ENCODE measurements at places on chromosomes 6 and 20.

DNA sequence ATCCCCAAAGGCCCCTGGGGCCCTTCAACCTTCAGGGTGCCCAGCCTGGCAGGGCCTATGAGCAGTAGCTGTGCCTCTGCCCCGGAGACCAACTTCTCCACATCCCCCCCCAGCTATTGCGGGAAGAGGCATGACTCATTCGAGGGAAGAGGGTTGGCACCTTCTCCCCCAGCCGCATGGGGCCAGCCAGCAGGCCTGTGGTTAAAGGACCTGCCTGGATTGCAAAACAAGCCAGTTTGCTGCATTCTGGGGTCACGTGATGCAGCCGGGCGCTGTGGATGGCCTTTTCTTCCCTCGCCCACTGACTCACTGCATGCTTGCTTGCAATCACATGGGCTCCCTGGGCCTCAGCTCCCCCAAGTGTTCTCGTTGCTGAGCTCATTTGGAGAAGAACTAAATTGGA, 182.5 kb downstream of the MAFB start:
- peak; percentile 28 for DNase-seq

DNA sequence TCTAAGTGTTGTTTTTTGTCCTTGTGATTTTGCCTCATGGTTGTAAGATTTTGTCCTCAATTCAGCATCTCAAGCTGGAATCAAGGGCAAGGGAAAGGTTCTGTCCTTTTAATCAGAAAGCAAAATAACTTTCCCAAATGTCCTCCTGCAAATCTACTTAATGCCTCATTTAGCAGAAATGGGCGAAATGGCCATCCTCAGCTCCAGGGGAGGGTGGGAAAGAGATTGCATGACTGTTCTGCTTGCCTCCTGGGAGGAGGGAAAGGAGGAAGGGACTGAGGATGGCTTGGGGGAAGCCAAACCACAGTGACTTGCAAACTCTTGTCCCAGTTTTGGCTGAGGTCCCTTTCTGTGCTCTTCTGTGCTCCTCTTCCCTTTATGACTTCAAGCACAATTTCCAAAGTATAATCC, 43.4 kb downstream of the TNFAIP3 start:
- DNase-seq = no peak

GRCh38 chr6:131353876-131354275, 218.6 kb downstream of the AKAP7 start:
- no peak for DNase-seq

- DNase-seq = no peak
These were observed 30.8 kb downstream of the PDE10A start for GRCh38 chr6:165632194-165632593.

GRCh38 chr6:28864326-28864923, 59.4 kb downstream of the TRIM27 start:
- no peak for DNase-seq

GRCh38 chr6:42795651-42796050, 13.8 kb downstream of the BICRAL start:
- no peak for DNase-seq

GRCh38 chr6:63527658-63528514, 44.4 kb upstream of the LOC128125822 start:
- no peak for DNase-seq

DNA sequence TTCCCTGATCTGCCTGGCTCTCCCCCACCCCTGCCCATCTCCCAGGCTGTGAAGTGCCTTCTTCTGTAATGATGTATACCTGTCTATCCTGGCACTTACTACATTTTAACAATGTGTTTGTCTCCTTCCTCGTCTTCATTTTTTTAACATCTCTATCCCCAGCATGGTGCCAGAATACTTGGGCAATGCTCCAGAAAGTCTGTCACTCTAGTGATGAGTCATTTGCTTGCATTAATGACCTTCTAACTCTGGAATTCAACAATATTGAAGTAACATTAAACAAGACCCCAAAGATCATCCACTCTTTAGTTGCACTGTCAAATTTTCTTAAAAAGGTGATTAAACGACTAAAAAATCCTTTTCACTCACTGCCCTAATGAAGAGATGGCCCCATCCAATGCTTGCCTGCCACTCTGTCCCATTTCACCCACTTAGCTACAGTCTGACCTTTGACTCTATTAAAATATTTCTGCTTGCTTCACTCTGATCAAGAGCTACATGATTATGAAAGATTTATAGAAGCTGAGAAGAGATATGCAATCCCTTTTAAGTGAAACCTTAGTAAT, 7.7 kb upstream of the KLHL31 start:
- no peak for DNase-seq

DNA sequence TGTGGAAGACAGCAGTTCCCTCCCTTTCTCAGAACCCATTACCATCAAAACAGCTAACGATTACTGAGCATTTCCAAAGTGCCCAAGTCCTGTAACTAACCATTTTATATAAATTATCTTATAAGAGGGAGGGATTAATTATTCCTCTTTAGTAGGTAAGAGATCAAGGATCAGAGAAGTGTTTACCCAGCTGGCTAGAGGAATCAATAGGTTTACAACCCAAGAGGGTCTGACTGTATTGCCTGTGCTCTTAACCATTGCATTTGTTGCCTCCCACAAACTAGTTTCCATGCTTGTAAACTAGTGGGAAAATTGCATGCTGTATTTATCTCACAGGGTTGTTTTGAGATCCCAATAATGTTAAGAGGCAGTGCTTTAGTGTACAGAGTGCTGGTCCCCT, 3.7 kb upstream of the DBNDD2 start:
- no peak for DNase-seq

DNA sequence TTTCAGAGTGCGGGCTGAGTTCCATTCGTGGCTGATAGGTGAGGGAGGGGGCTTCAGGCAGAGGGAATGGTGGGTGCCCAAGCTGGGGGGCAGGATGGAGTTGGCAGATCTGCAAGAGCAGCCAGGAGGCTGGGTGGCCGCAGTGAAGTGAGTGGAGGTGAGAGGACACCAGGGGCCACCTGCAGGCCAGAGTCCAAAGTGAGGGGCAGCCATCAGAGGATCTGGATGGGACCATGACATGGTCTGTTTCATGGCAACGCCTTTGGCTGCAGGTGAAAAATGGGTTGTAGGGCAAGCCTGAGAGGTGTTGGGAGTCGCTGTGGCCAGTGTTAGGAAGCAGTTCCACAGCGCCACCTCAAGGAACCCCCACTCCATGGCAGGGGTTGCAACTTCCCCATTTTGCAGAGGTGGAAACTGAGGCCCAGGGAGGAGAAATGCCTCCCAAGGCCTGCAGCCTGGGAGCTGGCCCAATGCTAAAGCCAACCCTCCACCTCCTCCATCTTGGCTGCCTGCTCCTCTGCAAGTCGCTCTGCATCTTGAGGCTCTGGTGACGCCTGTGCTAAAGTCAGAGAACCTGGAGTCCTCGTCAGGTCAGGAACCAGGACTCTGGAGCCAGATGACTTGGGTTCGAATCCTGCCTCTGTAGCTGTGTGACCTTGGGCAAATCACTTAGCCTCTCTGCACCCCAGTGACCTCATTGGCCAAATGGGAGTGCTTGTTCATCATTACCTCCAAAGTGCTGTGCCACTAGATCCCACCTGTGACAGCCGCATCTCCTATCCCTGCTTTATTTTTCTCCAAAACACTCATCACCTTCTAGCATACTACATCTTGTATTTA, 153.8 kb downstream of the CEBPB start:
- DNase-seq = no peak

DNA sequence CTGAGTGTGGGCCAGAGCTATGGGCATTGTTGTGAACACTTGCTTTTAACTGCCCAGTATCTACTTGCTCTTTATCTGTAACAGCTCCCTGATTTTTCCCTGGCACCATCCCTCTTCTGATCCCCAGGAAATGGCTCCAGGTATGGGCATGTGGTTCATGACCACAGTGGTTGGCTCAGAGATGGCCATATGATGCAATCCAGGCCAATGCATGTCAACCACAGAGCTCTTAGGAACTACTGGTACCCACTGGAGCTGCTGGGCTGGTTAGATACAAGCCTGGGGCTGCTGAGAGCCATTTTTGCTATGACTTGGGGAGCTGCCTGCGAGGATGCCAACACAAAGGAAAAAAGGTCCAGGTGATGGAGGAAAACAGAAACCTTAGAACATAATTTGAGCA, 55.6 kb downstream of the KCNB1 start:
- DNase-seq = no peak

GRCh38 chr20:1320902-1321653, 7.9 kb downstream of the SDCBP2 start:
- no peak for DNase-seq

GRCh38 chr20:3449319-3449718, 21.5 kb upstream of the ATRN start:
- no peak for DNase-seq
